T-cell (primary cell): ENCODE measurements at places on chromosomes 2 and 18. TPM values are rescaled to one million over a fixed set of nuclear protein-coding genes. Genes with fewer than 3 reads are reported as not detected.

DNA sequence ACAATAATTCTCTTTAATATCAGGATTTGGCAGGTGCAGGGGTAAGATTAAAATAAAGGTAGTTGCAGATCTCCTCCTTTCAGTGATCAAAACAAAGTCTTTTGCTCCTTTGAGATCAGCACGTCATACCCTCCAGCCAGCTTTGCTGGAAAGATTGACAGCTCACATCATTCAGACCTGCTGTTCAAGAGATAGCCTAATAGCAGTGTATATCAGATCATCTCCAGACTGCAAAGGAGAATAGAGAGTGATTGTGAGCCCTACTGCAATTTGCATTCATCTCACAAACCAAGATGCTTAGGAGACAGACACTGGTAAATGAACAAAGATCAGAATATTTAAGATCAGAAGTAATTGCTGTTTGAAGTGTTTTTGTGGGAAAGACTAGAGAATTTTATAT, 135.8 kb upstream of the DSEL start:
- no peak overlapping the region for H3K4me3 ChIP-seq
- H3K4me1 ChIP-seq = no peaks in the 10 kb centered on the region
- H3K27ac ChIP-seq = no peak overlapping the region
- H3K27me3 ChIP-seq = no peaks in the 10 kb centered on the region
- no peaks in the 10 kb centered on the region for H3K36me3 ChIP-seq

- H3K4me3 ChIP-seq = no peak overlapping the region
- H3K27ac ChIP-seq = no peak overlapping the region
- no peaks in the 10 kb centered on the region for H3K27me3 ChIP-seq
- no peak for DNase-seq
- H3K36me3 ChIP-seq = no peaks in the 10 kb centered on the region
Observed at GRCh38 chr2:191274413-191274815, 29.2 kb downstream of the MYO1B start.

GRCh38 chr18:34528177-34528576, 181.9 kb upstream of the DTNA start:
- no peaks in the 10 kb centered on the region for H3K36me3 ChIP-seq
- DNase-seq = no peak
- H3K4me3 ChIP-seq = no peak overlapping the region
- H3K4me1 ChIP-seq = no peaks in the 10 kb centered on the region

DNA sequence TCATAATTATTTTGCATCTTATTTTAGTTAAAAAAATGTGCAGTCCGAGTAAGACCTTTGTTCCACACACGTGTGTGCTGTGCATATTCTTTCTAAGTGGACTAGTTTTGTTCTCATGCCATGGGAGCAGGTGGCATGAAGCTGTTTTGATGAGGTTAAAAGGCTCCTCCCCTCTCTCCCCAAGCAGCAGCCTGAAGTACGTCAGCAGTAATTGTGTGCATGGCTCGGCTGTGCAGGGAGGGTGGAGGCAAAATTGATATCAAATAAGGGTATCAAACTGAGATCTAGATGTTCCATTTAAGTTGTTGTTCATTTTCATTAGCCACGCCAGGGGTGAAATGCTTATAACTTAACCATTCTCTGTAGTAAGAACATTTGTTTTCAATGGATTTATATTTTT, at the start of gene NYAP2:
NYAP2 (plus strand) TSS at position 207 of the 400 bp plus-strand sequence. CDS start 9,171 bp downstream, outside the sequence.
- H3K27me3 ChIP-seq = no peaks in the 10 kb centered on the region
- H3K4me3 ChIP-seq = no peak within 1 kb of the TSS
- H3K27ac ChIP-seq = no peak within 1 kb of the TSS
- no peaks in the 10 kb centered on the region for H3K36me3 ChIP-seq
- no peaks in the 10 kb centered on the region for H3K4me1 ChIP-seq

DNA sequence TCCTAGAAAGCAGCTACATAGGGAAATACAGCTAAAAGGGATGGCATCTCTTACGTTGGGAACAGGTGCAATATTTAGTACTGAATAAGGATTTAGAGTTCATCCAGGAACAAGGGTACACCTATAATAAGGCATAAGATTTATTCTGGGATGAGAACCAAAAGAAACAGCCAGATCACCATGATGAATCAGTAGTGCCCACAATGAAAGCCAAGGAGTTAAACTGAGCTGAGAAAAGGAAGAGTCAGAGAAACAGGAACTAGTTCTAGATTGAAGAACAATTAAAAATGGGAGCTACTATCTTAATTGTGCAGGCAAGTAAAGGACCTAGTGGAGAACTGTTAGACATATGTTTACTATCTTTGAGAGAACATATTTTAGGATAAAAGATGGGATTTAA, 692.3 kb downstream of the LRP1B start:
- no peak overlapping the region for H3K27ac ChIP-seq
- no peaks in the 10 kb centered on the region for H3K36me3 ChIP-seq
- no peak overlapping the region for H3K4me3 ChIP-seq
- H3K4me1 ChIP-seq = no peaks in the 10 kb centered on the region
- no peaks in the 10 kb centered on the region for H3K27me3 ChIP-seq

- no peaks in the 10 kb centered on the region for H3K36me3 ChIP-seq
- H3K4me1 ChIP-seq = peaks cover 6% of the 10 kb centered on the region
- H3K4me3 ChIP-seq = no peak overlapping the region
- H3K27ac ChIP-seq = no peak overlapping the region
- no peak for DNase-seq
- peaks cover 13% of the 10 kb centered on the region for H3K27me3 ChIP-seq
Observed at GRCh38 chr2:9796056-9797010, 46.9 kb upstream of the TAF1B start.

DNA sequence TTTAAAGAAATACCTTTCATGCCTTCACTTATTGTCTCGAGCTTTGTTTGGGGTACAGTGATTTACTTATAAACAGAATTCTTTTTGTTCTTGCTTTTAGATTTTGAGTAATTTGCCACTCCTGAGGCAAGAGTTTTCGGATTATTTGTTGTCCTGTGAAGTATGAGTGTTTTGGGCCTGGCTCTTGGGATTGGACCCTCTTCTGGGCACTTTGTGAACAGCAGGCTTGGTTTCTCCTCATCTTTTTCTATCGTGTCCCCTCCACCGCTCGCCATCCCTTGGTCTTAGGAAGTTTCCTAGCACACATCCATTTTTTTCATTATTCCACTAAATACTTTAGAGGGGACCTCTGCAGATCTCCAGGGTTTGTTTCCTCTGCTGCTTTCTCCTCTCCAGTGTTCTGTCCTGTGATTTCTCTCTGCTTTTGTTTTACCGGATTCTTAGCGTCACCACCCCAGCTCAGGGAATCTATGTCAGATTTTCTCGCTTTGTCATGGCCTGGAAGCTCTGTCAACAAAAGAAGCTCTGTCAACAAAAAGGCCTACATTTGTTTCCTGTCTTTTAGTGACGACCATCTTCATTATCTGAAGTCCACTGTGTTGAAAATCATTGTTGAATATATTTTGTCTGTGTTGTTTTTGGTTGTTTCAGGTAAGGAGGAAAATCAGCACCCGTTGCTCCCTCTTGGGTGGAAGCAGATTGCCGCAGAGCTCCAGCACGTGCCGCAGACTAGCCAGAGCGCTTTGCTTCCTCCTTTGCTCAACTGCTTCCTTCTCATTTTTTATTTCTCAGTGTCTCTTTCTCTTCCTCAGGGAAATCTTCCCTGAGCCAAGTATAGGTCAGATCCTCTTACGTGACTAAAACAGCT, 27.8 kb downstream of the ANKRD62 start:
- no peak overlapping the region for H3K27ac ChIP-seq
- H3K4me3 ChIP-seq = no peak overlapping the region
- DNase-seq = no peak
- H3K4me1 ChIP-seq = no peaks in the 10 kb centered on the region
- peaks cover 7% of the 10 kb centered on the region for H3K27me3 ChIP-seq
- no peaks in the 10 kb centered on the region for H3K36me3 ChIP-seq

GRCh38 chr2:238929242-238930081, 81.6 kb downstream of the TWIST2 start:
- H3K27ac ChIP-seq = no peak overlapping the region
- H3K4me1 ChIP-seq = no peaks in the 10 kb centered on the region
- H3K27me3 ChIP-seq = peaks cover 54% of the 10 kb centered on the region
- no peak overlapping the region for H3K4me3 ChIP-seq
- no peaks in the 10 kb centered on the region for H3K36me3 ChIP-seq
- DNase-seq = no peak

DNA sequence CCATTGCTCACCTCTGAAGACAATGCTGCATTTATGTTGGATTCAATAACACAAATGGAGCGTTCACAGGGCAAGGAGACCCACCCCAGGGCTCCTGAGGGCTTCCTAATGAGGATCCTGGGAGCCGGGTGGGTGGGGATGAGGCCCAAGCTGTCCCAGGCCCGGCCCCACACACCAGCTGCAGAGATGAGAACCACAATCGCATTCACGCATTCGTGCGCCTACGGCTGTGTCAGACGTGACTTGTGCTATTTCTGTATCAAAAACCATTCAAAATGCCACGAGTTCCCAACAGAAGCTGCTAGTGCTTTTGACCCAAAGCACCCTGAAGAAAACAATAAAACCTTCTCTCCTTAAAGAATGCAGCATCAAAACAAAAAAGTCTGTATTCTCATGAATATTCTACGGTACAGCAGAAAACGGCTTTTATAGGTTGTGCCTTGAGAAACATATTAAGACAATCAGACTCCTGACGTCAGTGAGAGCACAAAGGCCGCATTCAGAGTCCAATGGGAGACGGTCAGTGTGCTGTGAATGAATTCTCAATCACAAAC, 205.4 kb downstream of the HDAC4 start:
- no peak for DNase-seq
- H3K4me3 ChIP-seq = no peak overlapping the region
- H3K36me3 ChIP-seq = peaks cover 35% of the 10 kb centered on the region
- H3K27me3 ChIP-seq = no peaks in the 10 kb centered on the region
- no peak overlapping the region for H3K27ac ChIP-seq
- no peaks in the 10 kb centered on the region for H3K4me1 ChIP-seq

DNA sequence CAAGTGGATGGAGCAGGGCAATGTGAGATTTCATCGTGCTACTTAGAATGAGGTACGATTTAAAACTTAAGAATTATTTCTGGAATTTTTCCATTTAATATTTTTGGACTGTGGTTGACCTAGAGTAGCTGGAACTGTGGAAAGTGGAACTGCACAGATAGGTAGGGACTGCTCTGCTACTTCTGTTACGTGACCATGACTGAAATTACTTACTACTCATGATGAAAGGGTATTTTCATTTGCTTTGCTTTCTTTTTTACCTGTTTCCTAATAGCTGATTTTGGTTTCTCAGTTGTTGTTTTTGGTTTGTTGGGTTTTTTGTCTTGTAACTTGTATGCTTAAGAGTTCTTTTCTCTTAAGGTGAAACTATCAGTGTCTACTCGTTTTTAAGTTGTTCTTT, 11.4 kb downstream of the UBE2E3 start:
- H3K27ac ChIP-seq = no peak overlapping the region
- H3K27me3 ChIP-seq = no peaks in the 10 kb centered on the region
- no peaks in the 10 kb centered on the region for H3K4me1 ChIP-seq

DNA sequence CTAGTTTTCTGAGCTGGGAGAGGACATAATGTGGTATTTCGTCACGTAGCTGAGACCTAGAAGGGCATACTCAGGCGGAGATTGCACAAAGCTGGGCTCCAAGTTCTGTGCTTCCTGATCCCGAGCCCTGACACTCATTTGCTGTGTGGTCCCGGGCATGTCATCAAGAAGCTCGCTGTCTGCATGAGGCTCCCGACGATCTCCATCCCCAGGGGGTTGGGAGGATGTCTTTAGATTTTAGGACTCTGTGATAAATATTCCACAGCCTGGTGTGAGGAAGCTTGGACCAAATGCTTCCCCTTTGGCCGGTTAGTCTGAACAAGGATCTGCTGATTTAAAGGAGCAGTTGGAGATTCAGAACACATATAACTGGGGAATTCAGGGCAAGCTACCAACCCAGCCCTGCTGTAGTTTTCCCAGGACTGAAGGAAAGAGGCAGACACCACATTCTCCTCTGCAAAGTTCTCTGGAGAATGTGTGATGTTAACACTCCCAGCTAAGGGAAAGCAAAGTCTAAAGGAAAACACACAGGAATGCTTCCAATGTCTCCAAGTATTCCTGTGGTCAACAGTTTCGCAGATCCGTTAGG, 2.3 kb downstream of the KCNE4 start:
- H3K4me3 ChIP-seq = no peak overlapping the region
- H3K27ac ChIP-seq = no peak overlapping the region
- peaks cover 11% of the 10 kb centered on the region for H3K27me3 ChIP-seq

DNA sequence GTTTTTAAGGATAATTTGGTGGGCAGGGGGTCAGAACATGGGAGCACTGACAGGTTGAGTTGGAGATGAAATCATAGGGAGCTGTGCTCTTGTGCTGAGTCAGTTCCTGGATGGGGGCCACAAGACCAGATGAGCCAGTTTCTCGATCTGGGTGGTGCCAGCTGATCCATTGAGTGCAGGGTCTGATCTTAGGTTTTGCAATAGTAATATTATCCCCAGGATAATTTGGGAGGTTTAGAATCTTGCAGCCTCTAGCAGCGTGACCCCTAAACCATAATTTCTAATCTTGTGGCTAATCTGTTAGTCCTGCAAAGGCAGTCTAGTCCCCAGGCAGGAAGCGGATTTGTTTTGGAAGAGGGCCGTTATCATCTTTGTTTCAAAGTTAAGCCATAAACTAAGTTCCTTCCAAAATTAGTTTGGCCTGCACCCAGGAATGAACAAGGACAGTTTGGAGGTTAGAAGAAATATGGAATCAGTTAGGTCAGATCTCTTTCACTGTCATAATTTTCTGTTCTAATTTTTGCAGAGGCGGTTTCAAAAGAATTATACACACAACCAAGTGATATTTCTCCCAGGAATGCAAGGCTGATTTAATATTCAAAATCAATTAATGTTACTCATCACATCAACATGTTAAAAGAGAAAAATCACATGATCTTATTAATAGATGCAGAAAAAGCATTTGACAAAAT, 23.0 kb downstream of the DBI start:
- H3K4me3 ChIP-seq = no peak overlapping the region
- DNase-seq = no peak
- H3K27me3 ChIP-seq = peaks cover 6% of the 10 kb centered on the region
- H3K4me1 ChIP-seq = no peaks in the 10 kb centered on the region
- no peaks in the 10 kb centered on the region for H3K36me3 ChIP-seq

- H3K27me3 ChIP-seq = no peaks in the 10 kb centered on the region
- H3K27ac ChIP-seq = no peak overlapping the region
- H3K4me1 ChIP-seq = peaks cover 48% of the 10 kb centered on the region
- no peak for DNase-seq
- no peak overlapping the region for H3K4me3 ChIP-seq
Observed at GRCh38 chr2:225027061-225027762, 15.1 kb downstream of the DOCK10 start.

DNA sequence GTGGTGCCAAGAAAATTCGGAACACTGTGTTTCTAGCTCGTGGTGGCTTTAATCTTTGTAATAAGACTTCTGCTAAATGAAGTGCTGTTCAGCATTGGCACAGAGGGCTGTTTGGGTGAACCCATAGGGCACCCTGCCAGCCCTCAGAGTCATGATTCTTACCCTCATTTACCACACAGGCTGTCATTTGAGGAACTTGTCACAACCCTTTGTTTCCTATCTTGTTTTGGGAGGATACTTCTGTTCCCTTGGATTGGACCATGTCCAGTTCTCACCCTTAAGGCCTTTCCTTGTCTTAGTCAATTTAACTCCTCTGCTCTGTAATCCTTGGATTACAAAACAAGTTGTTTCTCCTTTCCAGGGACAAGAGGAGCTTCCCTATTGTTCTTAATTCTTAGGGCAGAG, 225.7 kb downstream of the MTX2 start:
- peaks cover 5% of the 10 kb centered on the region for H3K4me1 ChIP-seq
- no peak overlapping the region for H3K4me3 ChIP-seq
- DNase-seq = no peak

VIT gene
- total RNA-seq = not detected

SPEG gene
- total RNA-seq = 13.8 TPM
